ENCODE measurements at places on chromosomes 6 and 20.

GRCh38 chr6:158647501-158647900, 2.4 kb upstream of the SYTL3 start:
- no peak for DNase-seq

DNA sequence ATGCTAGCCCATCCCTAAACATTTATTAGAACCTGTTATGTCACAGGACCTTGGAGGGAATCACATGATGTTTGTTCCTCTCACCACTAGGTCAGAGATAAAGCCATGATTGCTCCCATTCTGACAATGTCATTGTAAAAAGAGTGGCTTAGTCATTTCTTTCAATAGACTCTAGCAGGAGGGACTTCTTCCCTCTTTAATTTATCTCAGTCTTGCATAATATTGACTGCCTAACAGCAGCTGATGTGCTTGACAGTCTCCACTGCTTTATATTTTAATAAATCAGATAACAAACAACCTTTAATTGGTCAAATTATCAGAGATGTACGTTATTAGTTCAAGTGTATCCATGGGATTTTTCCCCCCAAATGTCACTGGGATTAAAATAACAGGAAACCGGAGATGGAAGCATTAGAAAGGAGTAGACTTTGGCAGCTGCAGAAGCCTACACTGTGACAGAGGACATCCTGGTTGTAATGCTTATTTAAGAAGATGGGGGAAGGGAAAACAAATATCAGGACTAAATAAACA, 39.6 kb downstream of the LAMA4 start:
- no peak for DNase-seq

DNA sequence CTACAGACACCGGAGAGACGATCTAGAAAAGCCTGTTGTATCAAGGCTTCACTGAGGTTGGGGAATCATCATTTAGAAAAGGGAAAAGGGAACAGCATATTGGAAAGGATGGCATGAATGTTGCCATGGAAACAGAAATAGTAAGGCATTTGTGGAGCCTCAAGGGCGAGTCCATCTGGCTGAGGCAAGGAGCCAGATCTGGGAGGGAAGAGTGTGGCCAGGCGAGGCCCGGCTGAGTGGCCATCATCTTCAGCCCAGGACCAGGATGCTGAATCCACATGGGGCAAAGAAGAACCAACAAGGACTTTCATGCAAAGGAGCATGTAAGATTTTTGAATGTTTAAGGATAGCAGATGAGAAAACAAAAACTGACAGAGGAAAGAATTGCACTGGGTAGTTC, 85.8 kb downstream of the MAP3K5 start:
- no peak for DNase-seq

DNA sequence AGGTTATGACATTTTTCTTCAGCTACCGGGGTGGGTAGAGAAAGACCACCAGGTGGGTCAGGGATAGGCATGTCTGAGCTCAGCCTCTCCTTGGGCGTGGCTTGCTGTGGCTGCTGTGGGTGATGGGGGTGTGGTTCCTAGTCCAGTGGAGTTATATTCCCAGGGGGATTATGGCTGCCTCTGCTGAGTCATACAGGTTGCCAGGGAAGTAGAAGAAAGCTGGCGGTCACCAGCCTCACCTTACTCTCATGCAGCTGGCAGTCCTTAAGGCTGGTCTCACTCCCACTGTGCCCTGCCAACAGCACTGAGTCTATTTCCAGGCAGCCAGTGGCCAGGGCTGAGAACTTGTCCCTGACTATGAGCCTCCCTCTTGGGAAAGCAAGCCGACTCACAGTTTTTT, 130.0 kb downstream of the SCP2D1 start:
- no peak for DNase-seq

DNA sequence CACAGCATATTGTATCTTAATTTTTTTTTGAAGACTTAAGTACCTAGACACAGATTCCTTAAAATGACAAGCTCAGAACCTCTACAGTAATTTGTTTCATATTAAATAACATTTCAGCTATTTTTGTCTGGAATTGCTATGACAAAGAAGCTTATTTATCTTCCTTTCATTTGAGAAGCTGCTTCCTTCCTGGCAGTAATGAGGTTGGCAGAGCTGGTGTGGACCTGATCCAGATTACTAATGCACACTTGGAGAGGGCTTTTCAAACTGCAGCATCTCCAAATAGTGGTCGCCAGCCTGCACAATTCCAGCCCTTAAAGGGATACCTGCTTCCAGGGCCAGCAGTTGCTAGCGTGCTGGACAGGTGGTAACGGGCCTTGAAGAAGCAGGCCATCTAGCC, 12.1 kb downstream of the PTCHD4 start:
- no peak for DNase-seq

DNA sequence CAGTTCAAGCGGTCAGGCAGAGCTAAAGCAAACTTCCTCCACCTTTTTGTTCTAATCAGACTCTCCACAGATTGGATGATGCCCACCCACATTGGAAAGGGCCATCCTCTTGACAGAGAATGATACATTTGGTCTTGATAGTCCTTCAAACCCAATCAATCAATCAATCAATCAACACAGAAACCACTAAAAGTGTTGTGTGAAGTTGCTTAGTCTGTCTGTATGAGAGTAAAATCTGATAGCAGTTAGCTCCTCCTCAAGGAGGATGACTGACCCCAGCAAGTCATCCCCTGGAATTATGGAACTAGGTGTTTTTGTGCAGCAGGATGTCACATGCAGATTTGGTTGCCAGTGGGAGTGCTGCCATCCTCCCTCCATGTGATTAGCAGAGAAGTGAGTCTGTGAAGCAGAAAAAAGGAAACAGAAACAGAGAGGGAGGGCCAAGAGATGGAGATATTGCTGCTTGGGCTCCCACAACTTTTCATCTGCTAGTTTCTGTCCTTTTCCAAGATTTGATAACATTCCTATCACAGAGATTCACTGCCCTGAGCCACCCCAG, 32.0 kb upstream of the SSTR4 start:
- no peak for DNase-seq
